ENCODE measurements at places on chromosomes 2 and 18.

DNA sequence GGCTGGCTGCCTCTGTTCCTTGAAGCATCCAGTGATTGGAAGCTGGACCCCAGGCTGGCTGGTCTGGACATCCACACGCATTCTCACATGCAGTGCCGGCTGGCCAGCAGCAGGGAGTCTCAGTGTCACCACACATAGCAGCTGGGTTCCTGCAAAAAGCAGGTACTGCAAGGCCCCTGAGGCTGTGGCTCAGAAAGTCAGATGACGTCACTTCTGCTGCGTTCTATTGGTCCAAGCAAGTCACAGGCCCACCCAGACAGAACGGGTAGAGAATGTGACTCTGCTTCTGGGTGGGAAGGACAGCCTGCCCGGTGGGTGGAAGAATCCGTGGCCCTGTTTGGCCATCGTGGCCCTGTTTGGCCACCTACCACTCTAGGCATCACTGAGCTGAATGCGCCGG, 51.3 kb upstream of the SPP2 start:
- no peak for DNase-seq

DNA sequence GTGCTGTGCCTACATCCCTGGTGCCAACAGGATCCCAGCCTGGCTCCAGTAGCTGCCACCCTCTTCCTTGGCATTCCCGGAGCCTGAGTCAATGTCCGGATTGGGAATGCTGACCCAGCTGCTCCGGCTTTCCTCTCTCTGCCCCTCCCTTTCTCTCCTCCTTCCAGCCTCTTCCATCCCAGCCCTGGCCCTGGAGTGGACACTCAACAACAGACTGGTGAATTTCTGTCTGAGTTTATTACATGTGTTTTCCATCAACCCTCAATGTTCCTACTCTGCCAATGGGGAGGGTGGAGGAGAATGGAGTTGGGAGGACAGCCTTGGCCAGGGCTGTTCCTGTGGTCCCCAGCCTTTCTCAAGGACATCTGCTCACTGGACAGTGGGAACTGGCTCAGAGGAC, 917 bp upstream of the PRKAG3 start:
- no peak for DNase-seq

DNA sequence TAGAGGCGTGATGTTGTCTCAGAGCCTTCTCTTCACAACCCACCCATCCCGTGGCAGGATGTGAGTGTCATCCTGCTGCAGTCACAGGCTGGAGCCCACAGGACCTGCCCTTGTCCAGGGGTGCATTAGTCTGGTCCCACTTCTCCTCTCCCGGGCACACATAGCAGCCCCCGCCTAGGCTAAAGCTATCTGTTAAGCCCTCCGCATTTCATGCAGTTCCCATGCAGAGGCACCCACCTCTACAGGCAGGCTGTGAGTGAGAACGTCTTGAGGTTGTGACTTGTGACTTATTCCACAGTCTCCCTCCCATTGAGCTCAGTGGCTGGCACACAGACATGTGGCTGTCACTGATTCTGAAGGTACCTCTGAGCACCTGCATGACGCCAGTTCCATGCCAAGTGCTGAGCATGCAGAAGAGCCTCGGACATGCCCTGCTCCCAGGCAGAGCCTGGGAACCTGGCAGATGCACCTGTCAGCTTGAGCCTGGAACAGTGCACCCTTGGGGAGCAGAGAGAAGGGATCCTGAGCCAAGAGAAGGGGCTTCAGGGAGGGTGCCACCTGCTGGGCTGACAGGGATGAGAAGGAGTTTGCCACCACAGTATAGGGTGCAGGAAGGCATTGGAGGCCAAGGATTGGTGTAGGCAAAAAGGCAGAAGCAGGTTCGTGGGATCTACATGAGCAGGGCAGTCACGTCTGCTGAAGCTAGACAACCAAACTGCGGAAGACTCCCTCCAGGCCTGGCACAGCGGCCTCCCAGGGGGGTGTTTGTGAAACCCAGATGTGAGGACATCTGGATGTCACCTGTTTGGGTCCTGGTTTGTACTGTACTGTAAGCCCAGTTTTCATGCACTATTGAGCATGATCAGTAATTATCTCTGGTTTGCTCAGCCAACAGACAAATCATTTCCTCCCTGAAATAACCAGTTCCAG, 213.6 kb downstream of the GLI2 start:
- DNase-seq, result no peak

GRCh38 chr2:25528173-25528572, 145.2 kb downstream of the DTNB start:
- DNase-seq, result peak; percentile 74

GRCh38 chr2:142870526-142870925, 6.9 kb upstream of the KYNU start:
- no peak for DNase-seq

DNA sequence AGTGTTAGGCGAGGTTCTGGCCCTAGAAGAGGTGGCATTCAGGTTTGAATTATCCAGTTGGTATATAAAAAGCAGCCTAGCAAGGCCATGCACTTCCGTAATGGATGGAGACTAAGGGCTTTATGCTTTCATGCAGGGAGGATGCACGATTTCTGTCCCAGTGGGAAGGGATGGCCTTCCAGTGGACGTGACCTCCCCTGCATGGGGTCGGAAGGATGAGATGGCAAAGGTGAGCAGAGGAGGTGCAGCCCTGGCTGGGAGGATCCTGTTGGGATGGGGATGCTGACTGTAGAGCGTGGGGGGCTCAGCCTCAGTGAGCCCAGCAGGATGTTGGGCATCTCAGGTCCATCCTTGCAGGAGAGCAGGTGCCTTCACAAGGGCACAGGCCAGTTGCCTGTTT, 4.8 kb downstream of the ASB18 start:
- DNase-seq, result no peak

DNA sequence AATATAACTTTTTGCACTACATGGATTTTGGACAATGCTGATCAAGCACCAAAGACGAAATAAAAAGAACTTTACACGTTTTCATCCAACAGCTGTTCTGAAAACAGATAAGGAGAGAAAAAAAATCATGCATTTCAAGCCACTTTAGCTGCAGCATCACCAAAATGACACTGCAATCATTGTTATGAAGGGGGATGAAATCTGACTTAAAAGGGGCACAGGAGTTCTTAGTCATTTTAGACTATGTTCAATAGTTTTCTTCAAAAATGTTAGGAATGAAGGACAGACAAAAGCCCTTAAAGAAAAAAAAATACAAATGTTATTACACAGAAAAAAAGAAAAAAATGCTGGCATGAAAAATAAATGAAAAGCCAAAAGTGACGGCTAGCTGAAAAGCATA, 71.2 kb downstream of the CUL3 start:
- peak; percentile 18 for DNase-seq

GRCh38 chr2:223526106-223526505, 76.1 kb downstream of the SCG2 start:
- no peak for DNase-seq

DNA sequence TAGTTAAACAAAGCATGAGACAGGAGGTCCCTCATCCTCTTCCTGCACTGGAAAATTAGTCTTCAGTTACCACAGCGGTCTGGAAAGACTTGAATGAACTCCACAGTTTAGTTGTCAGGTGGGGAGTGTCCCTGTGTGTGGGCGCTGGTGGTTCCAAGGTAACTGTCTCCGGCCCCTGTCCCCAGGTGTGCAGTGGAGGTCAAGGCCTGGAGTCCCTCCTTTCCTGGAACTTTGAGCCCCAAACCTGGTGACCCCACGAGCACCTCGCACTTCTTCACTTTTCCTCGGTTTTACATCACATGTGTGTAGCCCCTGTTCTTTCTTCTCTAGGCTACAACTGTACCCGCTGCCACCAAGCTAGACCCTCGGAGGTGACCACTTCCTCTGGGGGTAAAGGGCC, 28.0 kb upstream of the INHBB start:
- DNase-seq, result no peak

DNA sequence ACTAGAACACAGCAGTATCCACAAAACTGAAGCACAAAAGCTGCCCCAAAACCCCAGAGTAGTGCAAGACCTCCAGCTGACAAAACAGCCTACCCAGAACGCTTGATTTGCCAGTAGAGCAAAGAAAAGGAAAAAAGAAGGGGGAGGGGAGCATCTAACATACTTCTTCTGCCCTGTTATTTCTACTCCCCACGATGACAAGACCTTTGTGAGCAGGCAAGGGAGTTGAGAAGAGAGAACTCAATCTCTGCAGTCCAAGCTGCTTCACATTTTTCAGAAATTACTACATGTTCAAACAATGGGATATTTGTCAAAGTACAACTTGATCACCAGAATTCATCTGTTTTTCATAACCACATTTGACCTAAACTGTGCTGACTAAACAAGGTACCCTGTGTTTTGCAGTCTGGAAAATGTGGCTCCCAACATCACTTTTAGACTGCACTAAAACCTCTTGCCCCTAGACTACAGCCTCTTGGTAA, 286.7 kb downstream of the EXOC6B start:
- peak; percentile 65 for DNase-seq

DNA sequence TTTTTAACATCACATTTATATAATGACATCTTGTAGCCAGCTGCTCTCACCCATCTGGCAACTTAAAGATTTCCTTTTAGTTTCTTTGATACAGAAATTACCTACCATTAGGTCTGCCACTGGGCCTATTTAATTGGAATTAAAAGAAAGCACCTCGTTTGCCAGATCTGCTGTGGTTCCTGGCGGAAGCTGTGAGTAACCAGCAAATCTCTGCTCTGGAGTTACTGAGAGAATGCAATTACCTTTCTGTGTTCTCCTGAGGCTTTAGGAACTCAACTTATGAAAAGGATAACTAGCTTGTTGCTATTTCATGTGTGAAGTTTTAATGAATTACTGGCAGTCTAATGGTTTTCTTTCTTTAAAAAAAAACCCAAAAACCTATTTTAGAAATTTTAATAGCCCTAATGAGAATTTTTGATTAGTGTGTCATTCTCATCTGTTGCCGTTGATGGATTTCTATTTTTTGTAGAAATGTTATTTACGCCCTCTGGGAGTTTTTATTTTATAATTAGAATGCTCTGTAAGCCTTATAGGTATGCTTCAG, 69.7 kb upstream of the LYPD6B start:
- no peak for DNase-seq

GRCh38 chr18:35827275-35827902, 145.1 kb upstream of the RMP24 start:
- no peak for DNase-seq

- no peak for DNase-seq
Observed at GRCh38 chr2:197079832-197080555, 153.5 kb upstream of the PGAP1 start.

DNA sequence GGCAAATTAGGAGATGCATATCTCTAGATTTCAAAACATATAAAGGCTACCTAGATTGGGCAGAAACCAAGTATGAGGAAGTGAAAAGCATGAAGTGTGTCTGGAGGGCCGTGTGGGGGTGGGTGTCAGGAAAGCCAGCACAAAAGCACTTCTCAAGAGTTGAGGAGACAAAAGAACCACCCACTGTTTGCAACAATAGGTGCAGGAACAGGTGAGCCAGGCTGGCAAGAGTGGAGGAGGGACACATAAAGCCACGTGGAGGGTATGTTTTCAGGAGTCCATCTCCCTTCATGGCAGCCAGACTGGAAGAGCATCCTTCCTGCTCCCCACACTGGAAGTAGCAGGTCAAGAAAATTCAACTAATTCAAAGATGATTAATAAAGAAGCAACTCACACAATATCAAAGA, 96.4 kb downstream of the CERS6 start:
- no peak for DNase-seq

Data from adipocyte (in vitro differentiated cells).